RPMI7951 (cell line): ENCODE measurements at places on chromosomes 2 and 18.

DNA sequence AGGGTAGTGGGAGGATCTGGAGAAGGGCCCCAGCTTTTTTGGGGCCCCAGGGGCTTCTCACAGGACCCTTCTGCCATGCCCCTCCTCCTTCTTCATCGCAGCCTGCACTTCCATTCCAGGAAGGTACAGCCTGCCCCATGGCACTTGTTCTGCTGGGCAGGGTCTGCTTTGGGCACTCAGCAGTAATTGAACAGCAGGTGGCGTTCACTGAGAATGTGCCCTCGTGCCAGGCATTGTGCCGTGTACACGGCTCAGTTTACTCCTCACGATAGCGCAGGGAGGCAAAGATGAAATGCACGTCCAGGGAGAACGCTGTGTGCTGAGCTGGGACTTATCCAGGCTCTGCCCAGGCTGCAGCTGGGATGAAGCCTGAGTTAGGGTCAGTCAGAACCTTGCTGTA, 54.8 kb upstream of the ASB18 start:
- no peak for DNase-seq

DNA sequence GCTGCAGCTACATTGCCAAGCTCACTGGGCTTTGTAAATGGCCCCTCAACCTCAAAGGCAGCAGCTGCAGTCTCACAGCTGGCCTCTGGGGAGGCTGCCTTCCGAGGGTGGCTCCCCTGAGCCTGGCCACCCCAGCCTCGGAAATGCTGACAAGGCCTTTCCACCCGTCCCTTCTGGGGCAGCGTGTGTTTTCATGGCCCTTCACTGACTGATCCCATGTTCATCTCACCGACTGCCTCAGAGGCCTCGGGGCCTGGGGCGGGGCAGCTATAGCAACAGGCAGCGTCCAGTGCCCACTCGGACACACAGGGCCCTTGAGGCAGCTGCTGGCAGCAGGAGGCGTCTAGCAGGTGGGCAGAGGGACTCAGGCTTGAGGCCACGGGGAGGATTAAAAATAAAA, 149.7 kb downstream of the GLI2 start:
- DNase-seq = no peak

GRCh38 chr18:36848609-36849008, 19.7 kb downstream of the KIAA1328 start:
- DNase-seq = no peak

DNA sequence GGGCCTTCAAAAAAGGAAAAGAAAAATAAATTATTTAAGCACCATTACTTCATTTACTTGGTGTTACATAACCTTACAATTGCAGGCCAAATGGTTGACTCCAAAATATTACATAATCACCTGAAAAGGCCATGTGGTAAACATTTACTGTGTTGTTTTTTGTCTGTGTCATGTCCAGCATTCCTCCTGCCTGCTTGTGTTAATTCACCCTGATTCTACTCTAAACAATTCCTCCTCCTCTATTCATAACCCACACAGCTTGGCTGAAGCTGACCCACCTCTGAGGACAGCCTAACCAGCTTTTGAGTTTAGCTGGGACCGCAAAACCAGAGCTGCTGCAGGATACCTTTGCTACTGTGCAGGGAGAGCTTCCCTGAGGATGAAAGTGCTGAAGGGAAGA, 35.4 kb downstream of the TMX3 start:
- no peak for DNase-seq

DNA sequence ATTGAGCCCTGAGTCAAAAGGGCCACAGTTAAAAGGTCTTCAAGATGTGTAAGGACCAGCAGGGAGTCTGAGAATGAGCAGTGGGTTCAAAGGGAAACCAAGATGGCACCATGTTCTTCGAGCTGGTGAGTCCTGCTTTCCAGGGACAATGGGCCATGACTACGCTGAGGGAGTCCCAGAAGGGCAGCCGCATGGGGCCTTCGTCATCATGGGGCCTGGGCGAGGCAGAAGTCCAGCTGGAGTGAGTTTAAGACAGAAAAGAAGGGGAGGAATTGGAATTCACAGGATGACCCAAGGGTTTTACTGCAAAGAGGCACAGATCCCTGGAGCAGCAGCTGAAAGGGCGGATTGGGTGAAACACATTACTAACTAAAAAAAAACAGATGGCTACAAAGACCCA, 340.8 kb upstream of the MYT1L start:
- DNase-seq = no peak

- peak; percentile 55 for DNase-seq
These were observed 63.4 kb downstream of the BMP10 start for GRCh38 chr2:68807821-68808266.

DNA sequence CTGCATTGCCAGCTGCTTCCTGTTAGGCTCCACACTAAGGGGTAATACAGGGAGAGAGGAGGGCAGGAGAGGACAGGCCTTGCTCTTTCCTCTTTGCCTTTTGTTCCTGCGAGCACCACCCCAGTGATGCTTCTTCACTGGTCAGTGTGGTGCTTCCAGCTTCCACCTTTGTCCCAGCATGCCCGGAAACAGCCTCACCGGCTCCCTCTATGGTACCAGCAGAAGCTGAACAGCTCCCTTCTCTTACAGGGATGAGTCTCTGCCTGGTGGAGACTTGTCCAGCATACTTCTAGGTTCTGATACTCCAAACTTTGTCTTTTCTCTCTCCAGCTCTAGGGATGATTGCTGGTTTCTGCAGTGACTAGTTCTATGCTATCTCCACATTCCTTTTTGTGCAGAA, 413.3 kb downstream of the TSN start:
- DNase-seq = no peak

- DNase-seq = peak; percentile 90
These were observed 22.3 kb upstream of the SERPINB5 start for GRCh38 chr18:63454497-63454896.

GRCh38 chr18:8046441-8046840, 479.3 kb downstream of the PTPRM start:
- no peak for DNase-seq

DNA sequence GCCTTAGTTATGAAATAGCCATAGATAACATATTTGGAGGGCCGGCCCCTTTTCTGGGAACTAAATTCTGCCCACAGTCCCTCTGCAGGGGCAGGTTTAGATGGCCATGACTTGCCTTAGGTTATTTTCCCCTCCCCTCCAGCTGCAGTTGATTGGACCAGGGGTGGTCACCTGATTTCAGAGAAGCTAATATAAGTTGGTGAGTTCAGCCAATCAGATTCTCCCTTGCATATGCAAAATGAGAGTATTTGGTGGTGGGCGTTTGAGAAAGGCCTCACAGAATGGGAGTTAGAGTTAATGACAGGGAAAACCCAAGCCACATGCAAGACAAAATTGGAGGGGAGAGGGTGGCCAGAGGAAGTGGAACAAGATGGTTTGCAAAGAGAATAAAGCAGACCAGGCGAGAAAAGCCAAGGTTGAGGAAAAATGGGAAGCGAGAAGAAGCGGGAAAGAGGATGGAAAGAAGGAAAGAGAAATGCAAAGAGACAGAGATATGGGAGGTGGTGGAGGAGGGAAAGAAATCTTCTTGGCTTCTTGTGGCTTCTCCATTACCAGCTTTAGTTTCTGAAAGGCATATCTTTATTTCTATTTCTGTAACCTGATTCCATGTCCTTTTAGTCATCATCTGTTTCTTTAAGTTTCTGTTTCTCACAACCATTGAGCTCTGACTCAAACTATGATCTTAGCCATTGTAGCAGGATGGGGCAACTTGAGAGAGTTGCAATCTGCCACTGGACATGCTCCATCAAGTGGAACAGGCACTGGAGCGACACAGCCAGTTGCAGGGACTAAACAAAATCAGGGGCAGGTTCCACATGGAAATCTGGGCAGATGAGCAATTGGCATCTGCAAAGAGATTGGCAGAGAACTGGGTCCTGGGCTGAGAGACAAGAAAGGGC, 108.1 kb upstream of the SIX3 start:
- DNase-seq = peak; percentile 31

GRCh38 chr2:190188289-190188688, 125.8 kb upstream of the MSTN start:
- no peak for DNase-seq

DNA sequence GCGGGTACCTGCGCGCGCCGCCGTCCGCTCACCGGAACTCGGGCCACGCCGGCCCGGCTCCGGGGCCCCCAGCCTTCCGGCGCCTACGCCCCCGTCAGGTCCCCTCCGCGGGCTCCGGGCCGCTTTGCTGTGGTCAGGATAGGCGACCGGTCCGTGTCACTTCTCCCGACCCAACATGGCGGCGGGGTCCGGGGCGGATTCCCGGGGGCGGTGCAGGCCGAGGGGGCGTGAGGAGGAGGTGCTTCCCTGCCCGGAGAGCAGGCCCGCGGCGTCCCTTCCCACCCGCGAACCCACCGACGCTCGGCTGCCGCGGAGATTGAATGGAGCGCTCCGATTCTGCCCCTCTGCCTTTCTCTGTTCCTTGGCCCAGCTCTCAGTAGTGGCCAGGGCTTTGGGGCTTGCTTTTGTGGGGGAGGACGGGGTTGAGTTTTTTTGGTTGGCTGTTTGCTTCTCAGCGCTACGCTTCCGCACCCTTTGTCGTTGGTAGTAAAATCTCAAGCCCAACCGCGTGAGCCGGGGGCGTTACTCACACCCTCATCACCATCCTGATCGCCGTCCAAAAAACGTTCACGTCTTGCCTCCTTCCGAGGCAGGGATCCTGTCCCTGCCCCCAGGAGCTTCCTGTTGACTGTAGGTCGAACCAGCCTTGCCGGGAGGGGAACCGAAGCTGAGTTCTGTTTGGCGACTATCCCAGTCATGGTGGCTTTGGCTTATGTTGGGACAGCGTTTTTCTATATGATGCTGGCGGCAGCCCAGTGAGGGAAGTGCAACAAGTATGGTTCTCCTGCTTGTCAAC, 532 bp upstream of the YES1 start:
- peak; percentile 86 for DNase-seq

DNA sequence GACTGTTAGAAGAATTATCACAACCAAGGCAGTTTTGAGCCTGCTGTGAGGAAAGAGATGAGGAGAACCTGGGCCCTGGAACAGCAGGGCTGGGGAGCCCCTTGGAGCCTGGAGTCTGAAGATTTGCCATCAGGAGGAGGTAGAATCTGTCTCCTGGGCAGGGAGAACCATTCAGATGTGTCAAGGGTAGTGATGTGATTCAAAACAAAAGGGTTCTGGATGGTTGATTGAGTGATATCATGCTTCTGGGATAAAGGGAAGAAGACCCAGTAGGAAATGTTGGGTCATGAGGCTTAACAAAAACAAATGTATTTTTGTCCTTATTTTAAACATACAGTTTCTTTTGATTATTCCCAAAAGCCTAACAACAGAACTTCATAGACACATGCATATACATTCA, 28.6 kb downstream of the RNF144A start:
- no peak for DNase-seq

- no peak for DNase-seq
These were observed 325.5 kb downstream of the IRS1 start for GRCh38 chr2:226474131-226474530.

DNA sequence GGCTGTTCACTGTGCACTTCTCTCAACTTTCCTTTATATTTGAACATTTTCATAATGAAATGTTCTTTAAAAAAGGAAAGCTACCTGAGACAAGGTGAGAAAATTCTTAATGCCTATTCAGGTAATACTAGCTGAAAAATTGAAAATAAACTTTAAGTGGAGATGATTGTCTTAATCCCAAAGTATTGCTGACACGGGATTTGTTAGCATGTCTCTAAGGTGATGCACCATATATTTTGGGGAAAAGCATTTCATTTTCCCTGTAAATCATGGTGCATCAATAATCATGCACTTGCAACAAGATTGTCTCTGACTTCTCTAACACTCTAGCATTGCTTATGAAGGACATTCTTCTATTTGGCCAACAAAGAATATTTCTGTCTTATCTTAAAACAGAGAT, 848.0 kb downstream of the DPP10 start:
- no peak for DNase-seq

DNA sequence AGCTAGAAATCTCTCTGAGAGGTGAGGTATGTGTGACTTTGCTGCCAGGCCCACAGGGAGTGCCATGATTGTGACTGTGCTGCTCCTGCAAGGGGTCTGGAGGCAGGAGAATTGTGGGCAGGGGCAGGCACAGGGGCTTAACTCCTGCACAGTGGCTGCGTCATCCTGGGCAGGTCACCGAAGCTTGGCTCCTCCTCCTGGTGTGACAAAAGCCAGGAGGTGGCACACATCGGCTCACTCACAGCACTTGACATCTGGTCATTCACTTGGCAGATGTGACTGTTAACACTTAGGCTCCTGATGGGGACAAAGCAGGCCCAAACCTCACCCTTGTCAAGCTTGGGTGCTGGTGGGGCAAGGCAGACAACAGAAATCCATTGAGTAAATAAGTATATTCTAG, 36.4 kb upstream of the GLI2 start:
- DNase-seq = no peak

- no peak for DNase-seq
These were observed 725.2 kb downstream of the CPS1 start for GRCh38 chr2:211281430-211282073.

DNA sequence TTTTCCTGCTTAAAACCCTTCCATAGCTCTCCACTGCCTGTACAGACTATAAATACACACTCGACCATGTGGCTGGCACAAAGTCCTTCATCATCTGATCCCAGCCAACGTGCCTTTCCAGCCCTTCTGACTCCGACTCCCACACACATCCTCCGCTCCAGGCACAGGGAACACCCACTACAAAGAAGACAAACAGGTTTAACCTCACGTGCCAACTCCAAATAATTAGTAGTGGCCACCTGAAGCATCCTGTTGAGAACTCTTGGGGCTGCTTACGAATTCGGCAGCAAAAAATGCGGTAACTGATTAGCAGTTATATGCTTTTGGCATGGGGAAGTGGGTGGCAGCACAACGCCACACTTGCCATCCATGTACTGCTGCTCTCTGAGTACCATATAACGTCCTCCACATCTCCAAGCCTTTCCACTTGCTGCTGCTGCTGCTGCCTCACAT, 12.1 kb downstream of the SPIRE1 start:
- peak; percentile 61 for DNase-seq

- no peak for DNase-seq
These were observed 91.7 kb downstream of the RBMS1 start for GRCh38 chr2:160401895-160402294.

DNA sequence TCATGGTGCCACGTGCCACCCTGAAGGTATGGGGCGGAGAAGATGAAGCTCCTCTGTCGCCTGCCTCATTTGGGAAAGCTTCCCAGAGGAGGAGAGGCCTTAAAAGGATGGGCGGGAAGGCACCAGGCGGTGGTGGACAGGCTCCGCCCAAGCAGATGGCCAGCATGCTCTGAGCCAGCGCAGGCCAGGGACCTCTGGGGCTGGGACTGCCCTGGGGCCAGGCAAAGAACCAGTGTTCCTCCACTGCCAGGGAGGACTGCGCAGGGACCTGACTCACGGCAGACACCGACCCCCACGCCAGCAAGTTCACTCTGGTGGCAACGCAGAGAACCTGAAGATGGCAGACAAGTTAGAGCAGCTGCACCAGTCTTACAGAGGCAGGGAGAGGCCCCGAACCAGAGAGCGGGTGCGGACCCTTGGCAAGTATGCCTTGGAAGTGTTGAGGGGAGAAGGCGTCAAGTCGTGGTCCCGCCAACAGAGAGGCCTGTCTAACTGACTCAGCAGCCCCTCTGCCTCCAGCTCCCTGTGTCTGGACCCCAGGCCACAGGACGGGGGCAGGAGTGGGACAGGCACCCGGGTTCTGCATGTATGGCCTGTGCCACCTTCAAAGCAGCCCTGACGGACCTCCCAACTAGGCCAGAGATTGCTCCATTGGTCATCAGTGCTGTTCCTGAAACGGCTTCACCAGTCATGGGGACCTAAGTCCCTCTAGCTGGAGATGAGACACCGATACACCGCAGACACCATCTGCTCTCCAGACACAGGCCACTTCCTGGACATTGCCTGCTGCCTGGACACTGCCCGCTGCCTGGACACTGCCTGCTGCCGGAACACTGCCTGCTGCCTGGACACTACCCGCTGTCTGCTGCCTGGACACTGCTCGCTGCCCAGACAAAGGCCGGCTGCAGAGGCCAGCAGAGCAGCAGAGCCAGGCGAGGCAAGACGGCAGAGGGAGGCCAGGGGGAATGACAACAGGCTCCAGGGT, 124.7 kb downstream of the HDAC4 start:
- peak; percentile 99 for DNase-seq
